ENCODE measurements at places on chromosomes 3 and 15.

- no peak for DNase-seq
Measured at GRCh38 chr15:58731756-58732535, 17.6 kb downstream of the ADAM10 start.

- no peak for DNase-seq
Measured at GRCh38 chr3:98697225-98697624, 65.9 kb upstream of the ST3GAL6 start.

GRCh38 chr15:100588638-100589242 is 13.2 kb downstream of the LINS1 start:
- no peak for DNase-seq

DNA sequence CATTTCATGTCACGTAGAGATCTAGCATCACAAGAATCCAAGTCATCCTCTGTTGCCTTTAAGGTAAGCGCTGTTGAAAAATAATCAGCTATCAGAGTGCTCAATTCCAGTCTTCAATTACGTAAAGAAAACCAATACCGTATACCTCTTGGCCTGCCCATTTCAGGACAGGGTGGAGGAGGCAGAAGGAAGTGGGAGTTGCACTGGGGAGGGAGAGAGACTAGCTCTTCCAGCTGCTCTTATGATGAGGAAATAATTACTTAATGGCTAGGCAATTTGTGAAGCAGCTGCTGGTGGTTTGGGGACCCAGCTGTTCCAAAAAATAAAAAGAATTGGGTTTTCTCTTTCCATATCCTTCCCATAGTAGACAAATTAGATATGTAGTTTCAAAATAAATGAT is 365.8 kb upstream of the MCTP2 start:
- DNase-seq = no peak

GRCh38 chr15:92034227-92034626 is 180.7 kb downstream of the SLCO3A1 start:
- no peak for DNase-seq

DNA sequence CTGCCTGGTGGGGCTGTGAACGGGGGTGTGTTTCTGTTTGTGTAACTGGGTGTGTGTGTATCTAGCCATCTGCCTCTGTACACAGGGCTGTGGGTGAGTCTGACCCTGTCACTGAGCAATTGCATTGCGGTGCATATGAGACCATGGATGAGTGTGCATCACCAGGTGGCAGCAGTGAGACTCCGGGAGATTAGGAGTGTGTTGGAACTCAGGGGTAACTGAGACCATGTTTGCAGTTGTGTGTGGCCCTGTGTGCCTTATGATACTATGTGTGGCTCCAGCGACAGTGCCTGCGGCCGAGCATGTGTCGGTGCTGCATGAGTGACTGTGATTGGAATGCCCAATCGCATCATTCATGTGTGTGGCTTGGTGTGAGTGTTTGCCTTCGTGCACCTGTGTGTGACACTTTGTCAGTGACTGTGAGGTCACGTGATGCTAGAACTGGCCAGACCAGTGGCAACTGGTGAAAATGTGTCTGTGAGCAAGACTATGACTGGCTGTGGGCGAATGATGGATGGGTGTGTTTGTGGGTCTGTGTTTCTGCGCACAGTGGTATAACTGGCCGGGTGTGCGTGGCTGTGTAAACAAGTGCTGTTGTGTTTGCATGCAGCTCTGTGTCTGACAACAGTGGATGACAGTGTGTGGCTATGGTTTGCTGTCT is 14.0 kb downstream of the VILL start:
- DNase-seq = peak; percentile 37

DNA sequence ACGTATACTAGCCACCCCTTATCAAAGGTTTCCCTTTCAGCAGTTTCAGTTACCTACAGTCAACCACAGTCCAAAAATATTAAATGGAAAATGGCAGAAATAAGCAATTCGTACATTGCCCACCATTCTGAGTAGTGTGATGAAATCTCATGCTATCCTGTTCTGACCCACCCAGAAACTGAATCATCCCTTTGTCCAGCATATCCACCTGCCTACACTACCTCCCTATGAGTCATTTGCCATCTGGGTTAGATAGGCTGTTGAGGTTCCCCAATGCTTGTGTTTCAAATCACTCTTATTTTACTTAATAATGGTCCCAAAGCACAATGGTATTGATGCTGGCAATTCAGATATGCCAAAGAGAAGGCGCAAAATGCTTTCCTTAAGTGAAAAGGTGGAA is 15.3 kb upstream of the PHC3 start:
- no peak for DNase-seq

GRCh38 chr3:150699068-150699639 is 4.6 kb downstream of the ERICH6 start:
- DNase-seq = no peak

DNA sequence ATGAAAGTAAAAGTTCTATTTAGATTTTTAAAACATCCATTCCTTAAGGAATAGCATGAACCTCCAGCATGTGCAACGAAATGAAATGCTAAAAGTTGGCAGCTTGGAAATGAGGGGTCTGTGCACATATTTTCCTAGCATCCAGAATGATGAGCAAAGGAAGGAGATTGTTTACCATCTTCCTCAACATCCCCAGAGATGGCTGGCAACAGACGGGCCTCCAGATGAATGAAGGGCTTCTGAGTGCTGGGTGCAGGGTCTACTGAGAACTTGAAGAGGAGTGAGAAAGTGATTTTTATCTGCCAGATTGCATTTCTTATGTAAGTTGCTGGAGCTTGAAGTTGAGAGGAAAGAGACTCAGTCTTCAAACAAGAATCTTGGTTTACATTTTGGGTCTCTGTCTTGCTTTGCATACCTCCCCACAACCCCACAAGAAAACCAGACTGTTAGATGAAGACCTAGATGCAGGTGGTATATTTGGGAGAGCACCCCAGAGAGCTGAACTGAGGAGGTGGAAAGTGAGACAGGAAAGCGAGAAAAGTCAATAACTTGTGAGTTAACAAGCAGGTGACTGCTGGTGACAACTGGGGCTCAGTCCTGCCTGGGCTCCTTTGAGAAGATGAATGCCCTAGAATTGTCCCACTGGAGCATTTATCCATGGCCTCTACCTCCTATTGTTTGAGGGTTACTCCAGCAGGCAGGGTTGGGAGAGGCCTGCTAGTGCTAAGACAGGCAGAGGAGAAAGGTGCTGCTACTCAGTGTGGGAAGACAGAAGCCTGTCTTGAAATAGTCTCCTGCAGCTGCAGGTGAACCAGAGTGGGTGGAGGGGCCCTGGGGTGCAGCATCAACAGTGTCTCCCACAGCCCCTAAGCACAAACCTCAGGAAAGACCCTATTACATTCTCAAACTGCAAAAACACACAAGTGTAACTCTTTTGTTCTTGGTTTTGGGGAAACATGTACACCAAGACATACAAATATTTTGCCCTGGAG is 10.5 kb upstream of the CCK start:
- DNase-seq = no peak

GRCh38 chr3:56855856-56856512 is 54.2 kb upstream of the ARHGEF3 start:
- no peak for DNase-seq

DNA sequence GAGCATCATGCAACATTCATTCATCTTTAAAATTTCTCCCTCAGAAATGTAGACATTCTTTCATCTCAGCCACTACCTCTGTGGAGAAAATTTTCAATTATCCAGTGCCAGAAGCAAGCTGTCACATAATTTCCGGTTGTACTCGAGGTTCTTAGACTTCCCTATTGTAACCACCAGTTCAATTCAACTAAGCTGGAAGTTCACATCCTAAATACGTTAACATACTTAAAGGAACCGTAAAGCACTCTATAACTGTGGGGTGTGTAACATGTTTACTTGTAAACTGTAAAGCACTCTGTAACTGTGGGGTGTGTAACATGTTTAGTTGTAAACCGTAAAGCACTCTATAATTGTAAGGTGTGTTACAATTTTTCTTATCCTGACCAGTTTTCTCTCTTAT is 150.3 kb downstream of the PLCL2 start:
- DNase-seq = no peak

GRCh38 chr3:151330899-151331298 is 1.6 kb upstream of the P2RY13 start:
- DNase-seq = no peak

All from T-helper 9 cell (primary cell).